Activated CD4-positive, alpha-beta memory T cell treated with anti-CD3 and anti-CD28 coated beads, Interleukin-2, amount 10 ng/mL, durations not matched to agents 7 days and 5 days (primary cell): ENCODE measurements at places on chromosomes 2 and 18. TPM values are rescaled to one million over a fixed set of nuclear protein-coding genes. Genes with fewer than 3 reads are reported as not detected.

GRCh38 chr2:175203621-175204496 lies 22.3 kb upstream of the ATP5MC3 start:
- peak; percentile 57 for DNase-seq

GORASP2 gene
- 67.0 TPM for total RNA-seq

GRCh38 chr18:67805261-67805660 lies 288.7 kb upstream of the DSEL start:
- DNase-seq: no peak

RIT2 gene
- total RNA-seq: not detected

PRKAG3 gene
- not detected for total RNA-seq

DNA sequence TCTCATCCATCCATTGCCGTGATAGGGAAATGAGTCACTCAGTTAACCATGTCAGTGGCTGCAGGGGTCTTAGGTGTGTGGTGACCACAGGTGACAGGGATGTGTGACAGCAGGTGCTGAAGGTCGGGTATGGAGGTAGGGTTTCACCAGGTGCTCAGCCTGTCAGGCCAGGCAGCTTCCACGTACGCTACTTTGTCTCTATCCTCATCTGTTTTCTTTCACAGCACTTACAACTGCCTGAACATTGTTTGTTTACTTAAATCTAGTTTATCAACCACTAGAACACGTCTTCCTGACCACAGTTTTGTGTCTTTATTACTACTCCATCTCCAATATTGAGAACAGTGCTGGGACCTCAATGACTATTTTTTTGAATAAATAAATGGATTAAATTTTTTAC lies 11.4 kb upstream of the UXS1 start:
- DNase-seq: peak; percentile 24
